ENCODE measurements at places on chromosomes 2 and 18.

- DNase-seq: no peak
Measured at GRCh38 chr2:196558497-196558896, 81.0 kb upstream of the CCDC150 start.

DNA sequence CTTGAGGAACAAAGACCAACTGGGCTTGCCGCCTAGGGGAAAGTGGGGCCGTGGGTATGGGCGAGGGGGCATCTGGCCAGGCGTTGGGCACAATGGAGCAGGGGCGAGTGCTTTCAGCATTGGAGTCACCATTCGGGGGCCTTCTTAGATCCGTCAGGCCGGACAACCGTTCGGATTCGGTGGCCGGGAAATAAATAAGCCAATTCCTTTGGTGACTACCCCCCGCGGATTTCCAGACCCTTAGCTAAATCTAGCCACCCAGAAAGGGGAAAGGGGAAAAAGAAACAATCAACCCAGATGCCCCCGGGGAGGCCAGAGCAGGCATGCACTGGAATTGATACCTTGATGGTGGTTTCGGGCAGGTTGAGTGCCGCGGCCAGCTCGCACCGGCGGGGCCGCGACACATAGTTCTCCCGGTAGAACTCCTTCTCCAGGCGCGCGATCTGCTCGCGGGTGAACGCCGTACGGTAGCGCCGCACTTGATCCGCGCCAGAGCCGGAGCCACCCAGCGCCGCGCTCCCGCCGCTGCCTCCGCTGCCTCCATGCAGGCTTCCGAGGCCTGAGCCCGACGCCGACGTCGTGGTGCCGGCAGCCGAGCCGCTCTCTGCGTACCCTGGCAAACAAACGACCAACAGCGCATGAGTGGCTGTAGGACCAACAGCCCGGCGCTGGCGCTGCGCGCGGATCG, 1.8 kb downstream of the EVX2 start:
- DNase-seq: no peak

- no peak for DNase-seq
Measured at GRCh38 chr2:202950592-202950991, 38.5 kb downstream of the CARF start.

- peak; percentile 26 for DNase-seq
Measured at GRCh38 chr2:96407041-96407918, 71.7 kb downstream of the NCAPH start.

DNA sequence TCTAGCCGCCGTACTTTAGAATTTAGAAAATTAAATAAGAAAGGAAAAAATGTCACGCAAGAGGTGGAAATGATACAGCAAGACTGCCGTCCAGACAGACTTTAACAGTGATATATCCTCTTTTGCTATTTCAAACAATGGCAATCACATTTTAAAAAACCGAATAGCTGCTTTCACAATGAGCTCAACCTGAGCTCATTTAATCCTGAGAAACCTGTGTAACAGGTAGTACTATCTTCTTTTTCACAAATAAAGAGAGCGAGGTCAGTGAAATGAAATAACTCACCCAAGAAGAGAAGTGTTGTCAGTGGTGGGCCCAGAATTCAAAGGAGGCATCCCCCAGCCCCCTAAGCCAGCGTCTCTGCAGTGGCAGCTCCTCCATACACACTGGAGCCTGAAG, 60.7 kb upstream of the DAPL1 start:
- DNase-seq: no peak

- DNase-seq: no peak
Measured at GRCh38 chr2:9336241-9336575, 87.1 kb downstream of the ITGB1BP1 start.

DNA sequence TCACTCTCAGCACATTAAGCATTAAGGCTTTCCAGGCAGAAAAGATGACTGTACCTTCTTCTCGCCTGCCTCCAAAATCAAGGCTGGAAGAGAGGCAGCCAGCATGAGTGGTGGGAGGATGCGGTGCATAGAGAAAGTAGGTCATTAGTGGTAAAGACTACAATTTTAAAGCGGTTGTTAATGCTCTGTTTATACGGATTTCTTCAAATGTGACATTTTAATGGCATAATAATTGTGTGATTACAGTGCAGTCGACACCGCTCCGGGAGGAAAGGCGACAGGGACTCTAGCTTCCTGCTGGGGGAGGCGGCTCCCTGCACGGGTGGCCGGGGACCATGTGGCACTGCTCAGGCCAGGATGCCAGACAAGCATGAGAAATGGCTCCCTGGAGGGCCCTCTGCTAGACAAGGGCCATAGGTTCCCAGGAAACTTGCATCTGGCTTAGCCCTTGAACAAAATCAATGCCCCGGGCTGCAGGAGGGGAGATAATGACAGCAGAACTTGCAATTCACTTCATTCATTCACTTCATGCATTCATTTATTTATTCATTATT, 129.6 kb downstream of the GALNT14 start:
- DNase-seq: no peak

DNA sequence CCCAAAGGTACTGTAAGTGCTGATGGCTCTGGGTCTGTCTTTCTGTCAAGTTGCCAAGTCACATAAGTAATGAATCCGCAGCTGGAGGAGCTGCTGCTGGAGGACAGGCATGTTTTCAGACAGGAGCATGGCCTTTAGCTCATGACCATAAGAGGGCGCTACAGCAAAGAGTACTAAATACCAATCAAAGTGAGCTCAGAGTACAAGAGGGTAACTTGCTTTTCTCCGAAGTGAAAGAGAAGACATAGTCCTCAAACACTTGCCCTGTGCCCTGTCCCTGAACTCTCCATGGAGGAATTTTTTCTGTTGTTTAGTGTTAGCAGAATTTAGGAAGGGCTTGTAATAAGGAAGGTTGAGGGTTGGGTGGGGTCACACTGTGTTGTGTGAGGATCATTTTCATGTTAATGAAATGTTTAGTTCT, 58.0 kb upstream of the EML6 start:
- no peak for DNase-seq

DNA sequence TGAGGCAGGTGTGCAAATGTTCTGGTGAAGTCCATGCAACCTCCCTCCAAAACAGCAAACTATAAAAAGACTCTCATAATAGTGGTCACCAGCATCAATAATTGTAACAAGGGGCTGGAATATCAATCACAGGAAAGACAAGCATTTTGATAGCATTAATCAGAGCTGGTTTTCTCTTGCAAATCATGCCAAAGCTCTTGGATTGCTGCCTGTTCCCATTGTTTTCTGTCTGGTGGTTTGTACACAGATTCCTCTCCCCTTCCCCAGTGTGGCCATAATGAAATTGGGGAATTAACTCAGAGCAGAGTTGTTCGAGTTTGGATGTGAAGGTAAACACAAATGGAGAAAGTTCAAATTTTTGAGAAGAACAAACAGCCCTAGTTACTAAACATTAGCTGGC, 134.2 kb downstream of the CDCA7 start:
- DNase-seq: no peak

GRCh38 chr2:1806254-1806653, 61.9 kb upstream of the PXDN start:
- no peak for DNase-seq

DNA sequence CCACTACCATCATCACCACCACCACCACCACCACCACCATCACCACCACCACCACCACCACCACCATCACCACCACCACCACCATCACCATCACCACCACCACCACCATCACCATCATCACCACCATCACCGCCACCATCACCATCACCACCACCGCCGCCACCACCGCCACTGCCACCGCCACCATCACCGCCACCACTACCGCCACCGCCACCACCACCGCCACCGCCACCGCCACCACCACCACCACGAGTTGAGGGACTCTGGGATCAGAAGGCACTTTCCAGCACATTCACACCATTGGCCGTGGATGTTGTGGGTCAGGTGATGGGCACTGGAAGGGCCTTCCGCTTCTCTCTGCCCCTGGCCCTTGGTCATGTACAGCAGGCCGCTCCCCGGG, 48.8 kb downstream of the ODC1 start:
- no peak for DNase-seq

DNA sequence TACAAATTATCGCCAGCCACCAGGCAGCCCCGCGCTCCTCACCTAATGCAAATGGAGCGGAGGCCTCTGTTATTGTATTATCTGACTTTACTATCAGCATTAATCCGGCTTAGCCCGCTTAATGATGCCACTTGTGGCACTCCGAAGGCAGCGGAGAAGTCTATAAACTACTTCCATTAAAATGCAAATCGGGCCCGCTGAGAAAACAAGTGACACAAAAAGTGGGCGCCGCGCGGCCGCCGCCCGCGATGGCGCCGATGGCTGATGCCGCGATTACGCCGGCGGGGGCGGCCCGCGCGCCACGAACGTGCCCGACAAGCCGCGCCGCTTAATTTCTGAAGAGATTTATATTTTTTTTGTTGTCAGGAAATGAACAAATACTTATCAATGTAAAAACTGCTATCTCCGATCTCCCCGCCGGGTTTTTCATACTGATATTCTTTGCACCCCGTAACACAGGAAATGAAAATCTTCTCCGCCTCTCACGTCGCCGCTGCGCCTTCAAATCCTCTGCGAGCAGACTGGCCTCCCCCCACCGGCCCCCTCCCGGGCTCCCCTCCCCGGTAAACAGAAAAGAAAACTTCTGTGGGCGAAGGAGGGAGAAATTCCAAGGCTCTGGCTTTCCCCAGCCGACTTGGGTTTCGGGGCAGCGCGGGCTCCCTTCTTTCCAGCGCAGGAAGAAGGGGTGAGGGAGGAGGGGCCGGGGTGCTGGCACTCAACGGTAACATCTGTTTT, 221.8 kb downstream of the INSIG2 start:
- peak; percentile 31 for DNase-seq

GRCh38 chr2:196655761-196656160, 16.2 kb downstream of the CCDC150 start:
- no peak for DNase-seq

DNA sequence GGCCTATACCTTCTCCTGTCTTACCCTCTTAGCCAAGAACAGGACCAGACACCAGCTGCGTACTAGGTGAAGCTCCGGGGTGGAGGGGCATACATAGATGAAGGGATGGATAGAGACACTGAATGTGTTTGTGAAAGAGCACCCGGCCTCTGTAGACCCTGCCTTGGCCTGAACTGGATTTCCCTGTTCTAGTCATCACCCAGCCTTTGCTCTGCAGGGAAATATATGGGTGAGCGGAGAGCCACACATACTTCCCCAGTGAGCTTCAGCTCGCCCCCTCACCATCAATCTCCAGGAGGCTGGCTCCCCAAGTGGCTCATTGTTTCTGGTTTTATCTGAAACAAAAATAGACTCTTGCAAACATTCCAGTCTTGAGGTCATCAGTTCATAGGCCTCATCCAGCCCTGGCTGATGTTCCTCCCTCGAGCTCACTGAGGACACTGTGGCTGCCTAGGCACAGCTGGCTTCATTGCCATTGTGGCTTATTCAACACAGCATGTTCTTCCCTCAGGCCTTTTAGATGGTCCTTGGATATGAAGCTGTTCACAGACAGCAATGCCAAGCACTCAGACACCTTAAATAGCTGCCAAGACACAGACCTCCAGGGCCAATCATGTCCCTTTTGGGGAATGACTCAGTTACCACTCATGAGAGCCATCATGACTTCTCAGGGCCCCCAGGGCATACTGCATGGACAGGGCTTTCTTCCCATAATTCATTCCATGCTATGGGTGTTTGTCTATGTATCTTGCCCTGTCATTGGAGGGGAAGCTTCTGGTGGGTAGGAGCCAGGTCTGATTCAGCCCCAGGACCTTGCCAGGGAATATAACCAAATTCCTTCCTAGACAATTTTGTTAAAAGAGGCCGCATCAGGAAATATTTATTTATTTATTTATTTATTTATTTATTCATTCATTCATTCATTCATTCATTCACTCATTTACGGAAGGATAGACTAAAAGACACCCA, 82.4 kb downstream of the TTC32 start:
- DNase-seq: no peak

DNA sequence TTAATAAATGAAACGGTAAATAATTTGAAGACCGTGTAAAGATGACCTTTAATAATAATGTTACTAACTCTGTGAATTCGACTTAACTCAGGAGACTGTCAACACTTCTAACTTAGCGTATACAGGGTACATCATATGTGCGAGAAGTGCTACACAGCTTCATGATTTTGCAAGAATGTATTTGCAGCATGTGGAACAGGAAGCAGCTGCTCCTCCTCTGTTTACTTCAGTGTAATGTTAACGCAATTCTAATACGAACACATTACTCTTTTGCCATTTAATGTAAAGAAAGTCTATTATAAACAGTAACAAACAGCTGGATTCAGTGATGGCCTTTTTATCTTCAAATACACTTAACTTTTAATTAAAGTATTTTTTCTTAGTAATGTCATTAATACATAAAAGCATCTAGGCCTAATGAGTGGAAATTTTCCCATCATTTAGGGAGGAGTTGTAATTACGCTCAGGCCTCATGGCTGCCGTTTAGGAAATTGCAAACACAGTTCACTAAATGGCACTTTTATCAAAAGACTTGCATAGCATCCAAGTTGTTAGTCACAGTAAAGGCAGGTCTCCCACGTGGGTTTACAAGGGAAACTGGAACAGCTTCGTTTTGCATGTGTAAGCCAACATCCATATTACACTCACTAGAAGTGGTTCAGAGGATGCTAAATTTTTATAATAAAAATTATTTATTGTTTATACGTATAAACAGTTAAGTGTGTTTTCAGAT, 635.7 kb downstream of the FBXO15 start:
- no peak for DNase-seq

- no peak for DNase-seq
Measured at GRCh38 chr2:235433860-235434259, 60.0 kb upstream of the AGAP1 start.

All from stimulated activated CD8-positive, alpha-beta memory T cell treated with anti-CD3 and anti-CD28 coated beads, Interleukin-15, amount 100 ng/mL, for 24 hours (primary cell).